ENCODE measurements at places on chromosomes 12 and 14.

GRCh38 chr14:31902002-31902401, 175.1 kb upstream of the ARHGAP5 start:
- peak; percentile 69 for DNase-seq

- DNase-seq = no peak
These were observed 12.4 kb downstream of the GCN1 start for GRCh38 chr12:120181991-120182631.

DNA sequence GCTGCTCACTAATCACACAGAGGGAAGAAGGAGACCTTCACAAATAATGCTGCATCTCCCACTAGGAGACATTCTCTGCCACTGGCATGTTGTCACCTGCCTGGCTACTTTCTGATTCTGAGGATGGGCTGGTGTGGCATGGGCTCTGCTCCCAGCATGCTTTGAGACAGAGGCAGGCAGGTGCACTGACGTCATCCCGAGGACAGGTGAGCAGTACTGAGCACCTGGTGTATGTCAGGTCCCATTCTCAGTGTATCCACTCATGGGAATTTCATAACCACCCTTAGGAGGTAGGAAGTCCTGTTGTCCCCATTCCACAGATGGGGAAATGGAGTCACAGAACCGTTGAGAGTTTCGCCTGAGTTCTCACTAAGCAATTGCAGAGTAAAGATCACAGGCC, 597.9 kb downstream of the VRK1 start:
- DNase-seq = no peak

DNA sequence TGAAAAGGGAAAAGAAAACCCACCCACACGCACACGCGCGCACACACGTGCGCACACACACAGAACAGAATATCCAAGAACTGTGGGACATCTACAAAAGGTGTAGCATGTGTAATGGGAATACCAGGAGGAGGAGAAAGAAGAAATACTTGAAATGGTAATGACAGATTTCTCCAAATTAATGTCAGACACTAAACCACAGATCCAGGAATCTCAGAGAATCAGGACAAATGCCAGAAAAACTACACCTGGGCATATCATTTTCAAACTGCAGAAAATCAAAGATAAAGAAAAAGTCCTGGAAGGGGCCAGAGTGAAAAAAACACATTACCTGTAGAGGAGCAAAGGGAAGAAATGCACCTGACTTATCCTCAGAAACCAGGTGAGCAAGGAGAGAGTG, 26.5 kb downstream of the FBXL14 start:
- DNase-seq = no peak

DNA sequence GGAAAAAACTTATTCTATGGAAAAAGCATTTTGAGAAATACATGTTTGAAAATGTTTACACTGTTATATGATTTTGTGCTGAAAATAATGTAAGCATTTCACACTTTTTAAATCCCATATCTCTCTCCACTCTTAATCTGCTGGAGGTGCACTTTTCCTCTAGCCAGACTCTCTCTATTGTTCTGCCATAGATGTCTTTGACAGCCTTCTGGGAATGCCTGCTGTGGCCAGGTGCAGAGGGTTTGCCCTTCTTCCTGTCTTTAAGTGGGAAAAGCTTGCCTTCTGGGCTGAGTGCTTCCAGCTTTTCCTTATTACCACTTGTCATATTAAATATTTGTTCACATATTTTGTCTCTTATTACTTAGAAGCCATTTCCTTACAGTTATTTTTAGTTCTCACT, 60.1 kb upstream of the PPM1H start:
- DNase-seq = no peak

GRCh38 chr14:101624536-101624935, 63.2 kb downstream of the DIO3 start:
- no peak for DNase-seq

- no peak for DNase-seq
These were observed 897 bp downstream of the ACTR10 start for GRCh38 chr14:58200846-58201245.

DNA sequence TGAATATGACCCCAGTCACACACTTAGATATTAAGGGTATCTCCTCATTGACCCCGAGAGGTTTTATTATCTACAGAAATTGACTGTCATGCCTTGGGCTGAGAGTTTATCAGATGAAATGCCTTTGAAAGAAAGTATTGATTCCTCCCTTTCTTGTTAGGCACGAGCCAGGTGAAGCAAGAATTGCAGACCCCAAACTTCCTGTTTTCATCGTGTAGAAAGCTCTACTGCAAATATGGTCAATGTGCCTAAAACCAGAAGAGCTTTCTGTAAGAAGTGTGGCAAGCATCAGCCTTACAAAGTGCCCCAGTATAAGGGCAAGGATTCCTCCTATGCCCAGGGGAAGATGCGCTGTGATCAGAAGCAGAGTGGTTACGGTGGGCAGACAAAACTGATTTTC, 143.9 kb upstream of the FUT8 start:
- no peak for DNase-seq

DNA sequence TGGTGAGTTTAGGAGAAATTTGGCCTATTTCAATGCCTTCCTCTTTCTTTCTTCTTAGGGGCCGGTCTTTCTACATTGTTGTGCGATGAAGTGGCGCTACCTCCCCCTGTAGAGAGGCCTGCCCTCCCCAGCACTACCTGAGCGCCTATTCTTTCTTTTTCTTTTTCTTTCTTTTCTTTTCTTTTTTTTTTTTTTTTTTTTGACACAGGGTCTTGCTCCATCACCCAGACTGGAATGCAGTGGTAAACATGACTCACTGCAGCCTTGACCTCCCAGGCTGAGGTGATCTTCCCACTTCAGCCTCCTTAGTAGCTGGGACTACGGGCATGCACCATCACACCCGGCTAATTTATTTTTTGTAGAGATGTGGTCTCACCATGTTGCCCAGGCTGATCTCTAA, 136.1 kb upstream of the MAX start:
- DNase-seq = peak; percentile 60

DNA sequence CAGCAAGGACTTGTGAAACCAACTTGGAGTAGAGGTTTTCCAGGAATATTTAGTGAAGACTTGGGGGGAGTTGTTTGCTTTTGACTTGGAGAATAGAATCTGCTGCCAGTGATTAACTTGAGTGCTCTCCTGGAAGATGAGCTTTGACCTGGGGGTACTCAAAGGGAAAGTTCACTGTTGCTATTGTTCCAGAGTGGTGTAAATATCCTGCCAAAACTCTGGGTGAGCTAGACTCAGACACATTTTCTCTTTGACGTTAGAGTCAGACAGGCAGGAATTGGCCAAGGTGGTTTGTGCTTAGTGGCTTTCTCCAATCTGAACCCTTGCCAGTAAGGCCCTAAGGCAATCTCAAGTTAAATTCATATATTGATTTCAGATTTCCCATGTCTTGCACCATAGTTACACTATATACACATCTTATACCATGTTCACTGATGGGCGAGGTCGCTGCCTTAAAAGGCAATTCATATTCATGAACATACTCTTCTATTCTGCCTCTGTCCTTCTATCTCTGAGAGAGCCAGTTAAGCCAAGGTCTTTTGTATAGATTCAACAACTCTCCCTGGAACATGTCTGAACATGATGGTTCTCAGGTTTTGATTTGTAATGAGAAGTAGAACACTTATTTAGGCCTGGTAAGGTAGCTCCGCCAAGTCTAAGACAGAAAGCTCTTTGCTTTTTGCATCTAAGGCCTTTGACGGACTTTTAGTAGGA, 204.6 kb upstream of the SLC38A2 start:
- DNase-seq = no peak

DNA sequence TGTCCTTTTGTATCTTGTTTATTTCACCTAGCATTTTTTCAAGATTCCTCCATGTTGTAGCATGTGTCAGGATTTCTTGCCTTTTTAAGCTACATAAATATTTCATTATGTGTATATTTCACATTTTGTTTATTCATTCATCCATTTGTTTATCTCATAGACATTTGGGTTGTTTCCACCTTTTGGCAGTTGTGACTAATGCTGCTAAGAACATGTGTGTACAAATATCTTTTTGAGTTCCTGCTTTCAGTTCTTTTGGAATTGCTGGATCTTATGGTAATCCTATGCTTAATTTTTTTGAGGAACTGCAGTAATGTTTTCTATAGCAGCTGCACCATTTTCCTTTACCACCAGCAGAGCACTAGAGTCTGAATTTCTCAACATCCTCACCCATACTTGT, 62.4 kb downstream of the SCN8A start:
- DNase-seq = no peak

GRCh38 chr12:89856431-89856830, 147.8 kb upstream of the ATP2B1 start:
- no peak for DNase-seq

DNA sequence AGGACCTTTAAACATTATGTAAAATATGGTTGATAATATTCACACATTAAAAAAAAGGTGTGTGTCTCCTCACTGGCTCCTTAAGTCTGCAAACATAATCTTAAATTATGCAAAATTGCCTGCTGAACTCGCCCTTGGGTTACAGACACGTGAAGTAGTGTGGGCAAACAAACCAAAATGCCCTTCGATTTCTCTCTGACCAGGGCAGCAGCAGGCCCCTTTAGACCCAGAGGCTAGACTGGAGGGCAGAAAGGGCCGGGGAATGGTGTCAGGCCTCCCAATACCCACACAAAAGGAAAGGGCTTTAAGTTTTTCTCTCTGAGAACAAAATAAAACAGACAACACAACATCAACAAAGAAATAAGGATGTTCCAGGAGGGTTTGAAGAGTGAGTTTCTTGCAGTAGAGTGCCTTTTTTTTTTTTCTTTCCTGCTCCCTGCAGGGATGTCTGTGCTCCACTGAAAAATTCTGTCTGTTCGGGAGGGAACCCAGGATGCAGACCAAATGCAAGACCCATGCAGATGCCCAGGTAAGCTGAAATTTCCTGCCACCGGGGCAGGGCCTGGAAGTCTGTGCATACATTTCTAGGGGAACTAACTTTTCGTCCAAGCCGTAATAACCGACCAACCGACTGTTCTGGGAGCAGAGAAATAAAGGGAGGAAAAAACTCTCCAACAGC, 1.7 kb downstream of the TBX3 start:
- DNase-seq = no peak

- no peak for DNase-seq
These were observed 17.9 kb upstream of the SOS2 start for GRCh38 chr14:50249136-50249775.

GRCh38 chr12:47376927-47377326, 297.2 kb upstream of the AMIGO2 start:
- DNase-seq = no peak

GRCh38 chr12:68410018-68410660, 78.0 kb upstream of the MDM1 start:
- DNase-seq = no peak

- no peak for DNase-seq
These were observed 311.7 kb upstream of the RTL1 start for GRCh38 chr14:101215266-101215665.

GRCh38 chr12:55818140-55818728, 393 bp downstream of the ORMDL2 start:
- DNase-seq = no peak

GRCh38 chr12:51837286-51837685, 11.2 kb downstream of the FIGNL2 start:
- DNase-seq = no peak

DNA sequence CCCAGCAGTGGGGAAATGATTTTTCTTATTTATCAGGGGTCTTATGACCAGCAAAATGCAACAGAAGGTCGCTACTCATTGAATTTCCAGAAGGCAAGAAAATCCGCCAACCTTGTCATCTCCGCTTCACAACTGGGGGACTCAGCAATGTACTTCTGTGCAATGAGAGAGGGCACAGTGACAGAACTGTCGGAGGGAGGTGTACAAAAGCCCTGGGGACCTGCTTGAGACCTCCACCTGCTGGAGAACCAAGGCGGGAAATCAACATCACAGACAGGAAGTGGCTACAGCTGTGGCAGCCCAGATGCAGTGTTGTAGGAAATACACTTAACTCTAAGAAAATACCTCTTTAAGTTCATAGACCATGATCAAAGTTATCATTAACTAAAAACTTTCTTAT, 250.9 kb upstream of the OR4E1 start:
- DNase-seq = no peak

GRCh38 chr12:51009056-51009440, 17.1 kb downstream of the SLC11A2 start:
- DNase-seq = no peak
